ENCODE measurements at places on chromosomes 5 and 9. TPM values are rescaled to one million over a fixed set of nuclear protein-coding genes. Genes with fewer than 3 reads are reported as not detected.

DNA sequence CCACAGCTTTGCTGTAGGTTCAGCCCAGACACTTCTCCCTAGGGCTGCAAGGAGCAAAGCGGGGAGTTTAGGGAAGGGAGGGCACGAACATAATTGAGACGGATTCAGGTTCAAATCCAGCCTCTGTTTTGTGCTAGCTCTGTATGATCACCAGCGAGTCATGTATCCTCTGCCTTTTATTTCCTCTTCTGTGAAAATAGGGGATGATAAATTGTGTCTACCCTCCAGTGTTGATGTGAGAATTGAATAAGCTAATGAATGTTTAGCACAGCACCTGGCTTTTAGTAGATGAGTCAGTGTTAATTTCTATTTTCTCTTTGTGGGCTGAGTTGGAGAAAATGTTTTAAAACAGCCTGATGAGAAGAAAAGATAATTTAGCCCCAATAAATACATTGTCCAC is 6.2 kb downstream of the MLANA start:
- no peak for DNase-seq

- DNase-seq: no peak
Measured at GRCh38 chr9:83775932-83776331, 41.6 kb downstream of the GKAP1 start.

The MRPS2 gene
- total RNA-seq: 21.4 TPM

The IL13 gene
- not detected for total RNA-seq

The WNK2 gene
- total RNA-seq: not detected

DNA sequence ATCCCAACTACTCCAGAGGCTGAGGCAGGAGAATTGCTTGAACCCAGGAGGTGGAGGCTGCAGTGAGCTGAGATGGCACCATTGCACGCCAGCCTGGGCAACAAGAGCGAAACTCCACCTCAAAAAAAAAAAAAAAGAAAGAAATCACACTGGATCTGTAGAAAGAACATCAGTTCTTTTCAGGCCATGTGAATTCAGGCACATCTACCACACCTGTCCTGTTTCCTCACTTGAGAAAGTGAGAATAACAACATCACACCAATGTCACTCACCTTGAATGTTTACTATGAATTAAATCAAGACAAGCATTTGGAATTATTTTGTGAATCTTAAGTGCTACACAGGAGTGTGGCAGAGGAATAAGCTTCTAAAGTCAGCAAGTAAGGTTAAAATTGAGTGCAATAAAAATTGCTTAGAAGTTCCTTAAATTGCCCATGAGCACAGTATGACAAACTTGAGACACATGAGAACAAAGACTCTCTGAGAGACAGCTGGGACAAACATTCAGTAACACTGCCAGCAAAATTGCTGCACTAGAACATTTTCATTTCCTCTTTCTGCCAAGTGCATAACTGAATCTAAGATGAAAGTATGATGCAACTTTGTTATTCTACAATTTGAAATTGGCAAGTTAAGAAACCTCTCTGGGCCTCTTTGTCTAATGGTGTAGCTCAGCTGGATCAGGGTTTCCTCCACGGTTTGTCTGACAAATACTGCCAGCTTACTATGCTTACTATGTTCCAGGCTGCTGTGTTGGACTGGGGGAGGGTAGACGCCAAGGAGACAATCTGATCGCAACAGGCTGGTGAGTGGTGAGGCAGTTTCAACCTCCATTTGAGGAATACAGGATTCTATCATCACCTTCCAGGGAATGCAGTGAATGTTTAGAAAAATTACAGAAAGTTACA is 1.9 kb upstream of the RIC1 start:
- peak; percentile 93 for DNase-seq

DNA sequence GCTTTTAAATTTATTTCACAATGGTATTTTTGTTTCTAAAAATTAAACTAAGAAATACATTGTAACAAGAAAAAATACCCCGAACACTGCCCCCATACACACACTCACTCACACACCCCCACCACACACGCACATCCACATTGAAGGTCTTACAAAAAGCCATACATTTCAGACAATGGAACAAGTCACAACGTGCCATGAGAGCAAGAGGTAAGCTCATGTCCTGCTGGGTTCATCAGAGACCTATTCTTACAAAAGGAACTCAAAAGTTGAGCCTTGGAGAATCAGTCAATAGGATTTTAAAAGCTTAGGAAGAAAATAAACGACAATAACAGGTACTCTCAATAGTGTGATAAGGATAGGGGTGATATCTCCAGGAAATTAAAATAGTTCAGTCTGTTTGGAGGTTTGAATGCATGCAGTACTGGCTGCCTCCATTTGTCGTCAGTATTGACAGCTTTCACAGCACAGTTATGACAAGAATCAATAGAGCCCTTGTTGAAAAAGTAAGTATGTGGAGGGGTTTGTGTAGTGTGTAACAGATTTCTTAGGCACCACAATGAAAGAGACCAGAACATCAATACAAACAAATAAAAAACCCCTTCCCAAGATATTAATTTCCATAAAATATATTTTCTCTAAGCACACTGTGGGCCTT is 1826.2 kb upstream of the CDH6 start:
- DNase-seq: no peak

Measured in fibroblast of the aortic adventitia (primary cell).